Activated T-helper 9 cell treated with anti-CD3 and anti-CD28 coated beads, Interleukin-2, amount 50 U/mL, for 16 hours (primary cell): ENCODE measurements at places on chromosomes 2 and 18.
A peak's percentile ranks its signal among the peaks of the same experiment; 100 is the strongest.

- no peak for DNase-seq
Observed at GRCh38 chr18:12336171-12336613, 28.2 kb downstream of the TUBB6 start.

- no peak for DNase-seq
Observed at GRCh38 chr2:137467246-137467862, 496.9 kb upstream of the HNMT start.

DNA sequence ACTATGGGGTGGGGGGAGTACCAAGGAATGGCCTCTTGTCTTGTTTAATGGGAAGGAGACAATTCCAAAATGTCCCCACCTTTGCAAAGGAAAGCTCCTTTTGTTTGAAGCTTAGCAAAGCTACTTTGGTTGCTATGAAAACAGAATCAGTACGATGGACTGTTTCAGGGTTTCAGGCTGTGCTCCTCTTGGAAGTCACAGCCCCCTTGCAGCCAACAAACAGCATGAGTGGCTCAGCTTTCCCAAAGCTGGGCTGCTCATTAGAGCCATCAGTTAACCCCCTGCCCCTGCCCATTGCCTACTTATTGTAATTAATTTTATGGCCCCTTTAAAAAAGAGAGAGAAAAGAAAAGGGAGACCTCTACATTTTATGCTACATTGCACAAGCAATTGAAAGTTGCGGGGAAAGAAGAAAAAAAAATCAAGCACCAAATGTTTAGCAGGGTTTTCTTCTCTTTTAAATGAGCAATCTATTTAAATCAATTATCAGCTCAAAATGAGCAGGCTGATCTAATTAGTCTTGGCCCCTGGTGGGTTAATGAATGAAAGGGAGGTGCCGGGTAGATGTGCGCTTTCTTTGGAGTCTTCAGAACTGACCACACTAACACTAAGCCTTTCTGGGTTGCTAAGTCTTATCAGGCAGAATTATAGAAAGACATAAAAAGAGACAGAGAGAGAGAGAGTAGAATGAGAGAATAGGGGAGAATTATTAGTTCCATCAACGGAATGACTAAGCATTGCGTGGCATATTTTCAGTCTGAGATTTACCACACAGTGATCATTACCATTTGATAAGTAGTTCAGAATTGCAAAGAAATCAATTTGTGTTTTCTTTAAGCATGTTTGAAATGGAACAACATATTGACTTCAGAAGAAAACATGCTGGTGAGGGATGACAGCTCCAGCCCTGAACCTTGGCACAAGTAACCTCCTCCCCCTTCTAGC lies 284.9 kb downstream of the INSIG2 start:
- DNase-seq, result no peak

DNA sequence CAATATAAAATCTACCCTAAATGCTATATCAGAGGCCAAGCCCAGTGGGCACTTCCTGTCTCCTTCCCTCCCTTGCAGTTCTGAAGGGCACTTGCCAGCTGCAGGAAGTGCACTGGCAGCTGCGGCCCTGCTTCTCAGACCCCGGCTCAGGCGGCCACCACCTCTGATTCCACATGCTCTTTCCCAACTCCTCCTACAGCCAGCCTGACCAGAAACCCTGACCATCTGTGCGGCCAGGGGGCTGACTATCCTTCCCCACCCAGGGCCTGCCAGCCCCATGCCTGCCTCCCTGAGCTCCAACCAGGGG lies 88.6 kb downstream of the ZBTB7C start:
- DNase-seq, result no peak

GRCh38 chr2:142724186-142724585 lies 153.3 kb upstream of the KYNU start:
- no peak for DNase-seq

DNA sequence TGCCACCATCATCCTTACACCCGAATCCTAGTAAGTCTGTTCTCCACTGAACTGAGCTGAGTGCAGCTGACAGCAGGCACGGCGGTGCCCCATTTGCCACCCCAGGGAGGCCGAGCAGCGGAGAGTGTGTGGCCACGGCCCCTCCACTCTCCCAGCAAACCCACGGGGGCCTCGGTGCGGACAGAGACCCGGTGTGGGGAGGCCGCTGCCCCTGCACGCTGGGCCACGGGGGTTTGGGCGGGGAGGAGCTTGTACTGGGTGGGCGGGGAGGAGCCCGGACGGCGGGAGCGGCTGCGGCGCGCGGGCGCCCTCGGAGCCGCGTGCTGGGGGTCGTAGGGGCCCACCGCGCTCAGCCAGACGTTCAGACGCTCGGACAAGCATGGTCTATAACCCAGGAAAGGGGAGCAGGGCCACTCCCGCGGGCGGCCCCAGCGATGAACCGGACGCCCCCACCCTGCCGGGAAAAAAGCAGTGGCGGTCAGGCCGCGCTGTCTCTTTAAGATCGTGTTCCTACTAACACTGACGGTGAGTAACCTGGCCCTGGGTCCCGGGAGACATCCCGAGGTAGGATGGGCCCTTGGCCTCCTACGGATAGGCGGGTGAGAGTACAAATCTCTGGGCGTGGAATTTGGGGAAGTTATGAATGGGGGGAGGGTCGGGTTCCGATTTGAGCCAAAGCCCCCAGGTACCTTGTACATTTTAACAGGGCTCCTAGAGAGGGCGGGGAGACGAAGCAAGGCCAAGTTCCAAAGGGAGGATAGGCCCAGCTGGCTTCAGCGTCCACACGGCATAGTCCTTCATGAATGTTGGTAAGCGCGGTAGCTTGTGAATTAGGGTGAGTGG lies at the start of gene ITPRIPL1:
ITPRIPL1 (plus strand) TSS at position 277 of the 843 bp plus-strand sequence; CDS start at position 800, 523 bp downstream.
- DNase-seq, result peak; percentile 14

GRCh38 chr2:145380436-145381017 lies 860.6 kb upstream of the ZEB2 start:
- no peak for DNase-seq

GRCh38 chr2:50707196-50707595 lies 324.7 kb downstream of the NRXN1 start:
- DNase-seq, result no peak

GRCh38 chr2:134453973-134454372 lies 200.1 kb downstream of the MGAT5 start:
- DNase-seq, result no peak

GRCh38 chr2:45617496-45617895 lies 6.4 kb upstream of the SRBD1 start:
- no peak for DNase-seq

- no peak for DNase-seq
Observed at GRCh38 chr2:218077464-218078216, 8.6 kb downstream of the RUFY4 start.

GRCh38 chr2:156001851-156002250 lies 330.7 kb downstream of the NR4A2 start:
- no peak for DNase-seq

GRCh38 chr2:160720098-160720497 lies 226.5 kb upstream of the RBMS1 start:
- DNase-seq, result no peak

- no peak for DNase-seq
Observed at GRCh38 chr2:6171294-6171693, 479.1 kb downstream of the SOX11 start.

GRCh38 chr18:79681484-79682387 lies 2.1 kb downstream of the CTDP1 start:
- DNase-seq, result peak; percentile 28

DNA sequence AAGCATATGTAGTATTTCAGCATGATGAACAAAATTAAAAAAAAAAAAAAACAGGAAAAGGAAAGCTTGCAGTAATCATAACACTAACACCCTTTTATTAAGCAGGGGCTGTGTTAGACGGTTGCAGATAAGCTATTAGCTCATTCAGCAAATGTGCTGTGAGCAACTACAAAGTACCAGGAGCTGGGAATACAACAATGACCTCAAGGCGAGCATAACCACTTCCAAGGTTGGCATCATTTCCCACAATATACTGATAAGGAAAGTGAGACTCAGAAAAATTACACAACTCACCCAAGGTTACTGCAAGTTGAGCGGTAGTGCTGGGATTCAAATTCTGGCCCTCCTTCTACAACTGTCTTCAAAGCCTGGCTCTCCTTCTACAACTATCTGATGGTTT lies 38.2 kb upstream of the ACTR3 start:
- no peak for DNase-seq

DNA sequence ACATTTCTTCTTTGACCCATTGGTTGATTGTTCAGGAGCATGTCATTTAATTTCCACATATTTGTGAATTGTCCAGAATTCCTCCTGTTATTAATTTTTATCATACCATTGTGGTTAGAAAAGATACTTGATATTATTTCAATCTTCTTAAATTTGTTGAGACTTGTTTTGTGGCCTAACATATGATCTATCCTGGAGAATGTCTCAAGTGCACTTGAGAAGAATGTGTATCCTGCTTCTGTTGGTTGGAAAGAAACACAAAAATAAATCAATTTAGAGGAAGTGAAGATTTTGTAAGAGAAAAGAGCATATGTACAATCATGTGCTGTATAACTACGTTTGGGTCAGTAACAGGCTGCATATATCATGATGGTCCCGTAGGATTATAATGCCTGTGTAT lies 118.6 kb upstream of the CDC42EP3 start:
- DNase-seq, result no peak

DNA sequence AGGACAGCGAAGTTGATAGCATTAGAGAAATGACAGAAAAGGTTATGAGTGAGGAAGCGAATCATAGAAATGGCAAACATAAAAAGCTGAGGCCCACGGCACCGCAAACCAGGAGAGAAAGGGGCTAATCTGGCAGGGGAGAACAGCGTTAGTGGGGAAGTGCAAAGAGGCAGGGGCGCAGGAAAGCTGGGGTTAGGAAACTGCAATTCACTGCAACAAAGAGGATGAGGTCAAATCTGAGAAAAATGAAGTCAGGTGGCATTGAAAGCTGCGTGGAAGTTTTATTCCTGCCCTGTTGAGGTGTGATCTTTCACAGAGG lies 653 bp upstream of the ABI2 start:
- DNase-seq, result no peak

- no peak for DNase-seq
Observed at GRCh38 chr2:159557437-159558034, 58.8 kb downstream of the BAZ2B start.

DNA sequence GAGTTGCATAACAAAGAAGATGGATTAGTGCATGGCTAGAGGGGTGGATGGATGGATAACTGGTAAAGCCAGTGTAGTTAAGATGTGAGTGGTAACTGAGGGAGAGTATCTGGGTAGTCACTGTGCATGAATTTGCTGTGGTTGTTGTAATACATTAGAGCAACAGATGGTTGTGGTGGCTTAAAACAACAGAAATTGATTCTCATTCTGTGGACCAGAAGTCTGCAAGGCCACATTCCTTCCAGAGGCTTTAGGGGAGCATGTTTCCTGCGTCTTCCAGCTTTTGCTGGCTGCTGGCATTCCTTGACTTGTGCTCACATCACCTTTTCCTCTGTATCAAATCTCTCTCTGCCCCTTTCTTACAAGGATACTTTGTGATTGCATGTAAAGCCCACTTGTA lies 155.4 kb downstream of the ASB1 start:
- DNase-seq, result no peak

GRCh38 chr18:13437796-13438506 lies 219.4 kb downstream of the LDLRAD4 start:
- peak; percentile 36 for DNase-seq

DNA sequence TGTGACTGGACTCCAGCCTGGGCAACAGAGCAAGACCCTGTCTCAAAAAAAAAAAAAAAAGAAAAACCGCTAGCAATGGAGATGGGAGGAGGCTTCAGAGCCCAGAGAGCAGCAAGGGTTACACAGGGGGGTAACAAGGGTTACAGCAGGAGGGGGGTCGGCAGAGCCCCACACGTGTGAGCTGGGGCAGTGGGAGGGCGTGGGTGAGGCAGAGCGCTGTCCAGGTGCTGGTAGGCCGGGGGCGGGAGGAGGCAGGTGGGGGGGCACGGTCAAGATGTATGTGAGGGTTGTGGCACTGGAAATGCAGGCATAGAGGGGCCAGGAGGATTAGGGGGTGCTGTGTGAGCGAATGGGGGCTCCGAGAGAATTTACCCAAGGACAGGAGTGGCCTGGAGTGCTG lies 3.4 kb downstream of the MZT2B start:
- no peak for DNase-seq

DNA sequence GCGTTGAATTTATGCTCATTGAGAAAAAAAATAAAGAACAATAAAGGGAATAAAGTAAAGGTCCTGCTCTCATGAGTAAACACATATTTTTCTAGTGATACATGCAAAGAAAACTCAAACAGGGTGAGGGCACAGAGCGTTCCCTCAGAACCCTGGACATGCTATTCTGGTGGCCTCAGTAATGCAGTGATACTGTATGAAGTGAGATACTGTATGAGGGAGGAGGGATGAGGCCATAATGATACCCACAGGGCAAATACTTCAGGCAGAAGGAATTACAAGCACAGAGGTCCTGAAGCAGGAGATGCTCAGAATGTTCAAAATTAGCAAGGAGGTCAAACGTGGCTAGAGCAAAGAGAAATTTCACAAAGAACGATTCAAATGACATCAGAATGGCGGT lies 28.4 kb upstream of the RNU4ATAC start:
- DNase-seq, result no peak

GRCh38 chr2:56732946-56733345 lies 549.2 kb downstream of the CCDC85A start:
- no peak for DNase-seq

DNA sequence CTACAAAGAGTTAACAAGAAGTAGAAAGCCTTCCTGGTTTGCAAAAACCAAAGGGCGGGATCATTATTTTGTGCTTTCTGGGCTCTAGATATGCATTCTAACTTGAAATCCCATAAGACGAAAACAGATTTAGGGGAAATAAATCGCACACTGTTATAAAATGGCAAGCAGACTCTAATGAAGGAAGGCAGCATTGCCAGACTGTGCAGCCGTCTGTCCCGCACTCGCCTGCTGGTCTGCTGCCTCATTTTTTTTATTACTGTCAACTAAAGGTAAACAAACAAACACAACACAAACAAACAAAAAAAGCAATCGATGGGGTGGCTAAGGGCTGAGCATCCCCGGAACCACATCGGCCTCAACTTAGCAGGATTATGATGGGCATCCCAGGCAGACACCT lies 24.4 kb downstream of the ZNF521 start:
- DNase-seq, result no peak

- no peak for DNase-seq
Observed at GRCh38 chr2:1613078-1613445, 131.3 kb downstream of the PXDN start.

- DNase-seq, result no peak
Observed at GRCh38 chr2:136645236-136645828, 120.0 kb upstream of the THSD7B start.

DNA sequence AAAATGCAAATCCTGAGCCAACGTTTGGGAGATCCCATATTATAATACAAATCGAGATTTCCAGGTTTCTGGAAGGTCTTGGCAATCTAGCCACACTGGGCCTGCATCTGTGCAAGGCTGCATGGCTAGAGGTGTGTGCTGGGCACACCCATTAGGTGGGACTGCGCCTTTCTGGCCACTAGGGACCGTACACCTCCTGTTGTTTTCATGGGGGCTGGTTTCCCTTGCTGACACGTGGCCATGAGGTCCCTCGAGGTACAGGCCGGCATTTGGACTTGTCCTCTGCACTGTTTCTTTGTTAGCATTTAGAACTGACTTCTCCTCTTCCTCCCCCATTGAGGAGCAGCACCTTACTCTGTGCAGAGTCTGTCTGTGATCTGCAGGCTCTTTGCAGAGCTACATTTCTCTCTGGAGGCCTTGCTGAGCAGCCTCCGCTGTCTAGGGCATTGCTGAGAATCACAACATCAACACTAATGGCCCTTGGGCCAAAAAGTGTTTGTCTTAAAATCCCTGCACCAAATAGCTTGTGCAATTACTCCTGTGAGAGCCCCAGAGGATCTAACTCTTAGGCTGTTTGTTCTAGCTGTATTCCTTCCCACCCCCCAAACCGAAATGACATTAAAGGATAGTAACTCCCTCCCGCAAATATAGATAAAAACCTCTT lies 131.2 kb downstream of the NEDD4L start:
- no peak for DNase-seq
